ENCODE measurements at places on chromosomes 6 and 20.

DNA sequence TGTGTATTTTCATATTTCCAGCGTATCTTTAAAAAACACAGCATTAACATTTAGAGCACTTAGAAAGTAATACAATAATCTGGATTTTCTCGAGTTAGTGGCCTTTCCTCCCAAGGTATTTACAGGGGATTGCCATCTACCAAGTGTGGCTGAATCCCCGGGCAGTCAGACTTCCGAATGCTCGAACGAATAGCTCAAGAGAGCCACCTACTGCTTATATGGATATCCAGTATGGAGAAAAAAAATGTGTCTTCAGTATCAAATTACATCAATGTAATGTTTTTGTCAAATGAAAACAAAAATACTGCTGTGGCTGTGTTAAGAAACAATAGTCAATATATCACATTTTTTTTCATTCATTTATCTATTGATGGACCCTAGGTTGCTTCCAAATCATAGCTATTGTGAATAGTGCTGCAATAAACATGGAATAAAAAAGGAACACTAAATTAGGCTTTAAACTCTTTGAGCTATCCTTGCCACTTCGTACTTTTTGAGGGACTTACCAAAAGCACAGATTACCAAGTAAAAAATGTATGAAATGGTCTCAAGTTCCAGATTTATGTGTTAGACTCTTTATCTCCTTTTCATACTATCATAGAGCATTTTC lies 654.5 kb upstream of the PTCHD4 start:
- DNase-seq = peak; percentile 44

GRCh38 chr6:159038914-159039884 lies 5.6 kb downstream of the TAGAP start:
- no peak for DNase-seq

GRCh38 chr20:63752411-63753101 lies 13.0 kb downstream of the SLC2A4RG start:
- peak; percentile 38 for DNase-seq

DNA sequence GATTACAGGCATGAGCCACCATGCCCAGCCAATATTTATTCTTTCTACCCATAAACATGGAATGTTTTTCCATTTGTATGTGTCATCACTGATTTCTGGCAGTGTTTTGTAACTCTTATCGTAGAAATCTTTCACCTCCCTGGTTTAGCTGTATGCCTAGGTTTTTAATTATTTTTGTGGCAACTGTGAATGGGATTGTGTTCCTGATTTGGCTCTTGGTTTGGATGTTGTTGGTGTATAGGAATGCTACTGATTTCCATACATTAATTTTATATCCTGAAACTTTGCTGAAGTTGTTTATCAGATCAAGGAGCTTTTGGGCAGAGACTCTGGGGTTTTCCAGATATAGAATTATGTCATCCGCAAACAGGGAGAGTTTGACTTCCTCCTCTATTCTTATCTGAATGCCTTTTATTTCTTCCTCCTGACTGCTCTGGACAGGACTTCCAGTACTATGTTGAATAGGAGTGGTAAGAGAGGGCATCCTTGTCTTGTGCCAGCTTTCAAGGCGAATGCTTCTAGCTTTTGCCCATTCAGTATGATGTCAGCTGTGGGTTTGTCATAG lies 198.6 kb downstream of the ZDHHC14 start:
- no peak for DNase-seq

DNA sequence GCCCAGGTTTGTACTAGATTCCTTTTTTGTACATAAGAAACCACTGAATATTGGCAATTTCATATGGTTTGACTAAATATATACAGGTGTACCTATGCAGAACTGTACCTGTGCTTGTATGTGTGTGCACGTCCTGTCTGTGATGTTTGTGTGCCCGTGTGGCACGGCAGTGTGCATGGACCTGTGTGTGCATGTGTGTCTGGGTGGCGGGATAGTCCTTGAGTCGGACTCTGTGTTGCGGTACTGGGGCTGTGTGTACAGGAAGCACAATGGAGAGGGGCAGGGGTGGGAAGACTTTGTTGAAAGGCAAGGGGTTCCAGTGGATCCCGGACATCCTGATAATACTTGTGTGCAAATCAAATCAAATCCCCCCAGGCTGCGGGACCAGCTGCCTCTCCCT lies 3.4 kb upstream of the FAM83C start:
- DNase-seq = no peak

GRCh38 chr20:33279261-33279910 lies 3.6 kb upstream of the BPIFB1 start:
- DNase-seq = no peak

DNA sequence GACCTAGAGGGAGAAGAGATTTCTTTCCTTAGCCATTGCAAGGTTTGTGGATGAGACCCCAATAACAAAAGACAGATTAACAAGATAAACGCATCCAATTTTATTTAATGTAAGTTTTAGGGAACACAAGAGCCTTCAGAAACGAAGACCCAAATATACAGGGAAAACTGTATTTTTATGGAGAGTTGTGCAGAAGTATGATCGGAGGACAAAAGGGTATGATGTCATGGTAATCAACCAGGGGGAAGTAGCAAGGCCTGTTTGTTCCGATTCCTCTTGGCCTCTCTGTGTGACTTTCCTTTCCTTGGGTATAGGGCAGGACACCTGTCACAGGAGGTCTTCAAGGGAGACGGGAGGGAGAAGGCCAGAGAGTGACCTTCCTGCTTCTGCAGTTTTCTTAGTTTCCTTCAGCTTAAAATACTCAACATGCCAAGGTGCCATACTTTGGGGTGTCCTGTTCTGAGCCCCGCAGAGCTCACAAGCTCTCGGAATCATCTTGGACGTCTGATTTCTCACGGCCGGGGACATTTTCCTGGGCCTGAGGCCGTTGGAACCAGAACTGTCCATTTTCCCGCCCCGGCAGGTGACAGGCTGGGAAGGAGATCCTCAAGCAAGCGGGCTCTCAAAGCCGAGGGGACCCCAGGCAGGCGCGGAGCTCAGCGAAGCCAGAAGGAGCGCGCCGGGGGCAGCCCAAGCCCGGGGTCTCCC lies 21.7 kb downstream of the TMC2 start:
- DNase-seq = no peak

- DNase-seq = no peak
Observed at GRCh38 chr6:12717356-12717755, 789 bp downstream of the PHACTR1 start.

All from right forelimb (tissue), 1 donor.